ENCODE measurements at places on chromosomes 1 and 21. TPM values are rescaled to one million over a fixed set of nuclear protein-coding genes. Genes with fewer than 3 reads are reported as not detected.

The AMY2A gene
- total RNA-seq: 0.35 TPM

The IFI44L gene
- 193 TPM for total RNA-seq

The IRF6 gene
- 0.10 TPM for total RNA-seq

The ZNF692 gene
- total RNA-seq: 45.3 TPM

The CLEC20A gene
- not detected for total RNA-seq

The OR1C1 gene
- total RNA-seq: not detected

The TNFRSF1B gene
- 87.2 TPM for total RNA-seq

The BNIPL gene
- total RNA-seq: 0.33 TPM

The OR2T29 gene
- 3.4 TPM for total RNA-seq

The TFAP2E gene
- total RNA-seq: 0.93 TPM

The FCRL6 gene
- total RNA-seq: 0.11 TPM

The ATPAF1 gene
- total RNA-seq: 39.6 TPM

The OR6N1 gene
- not detected for total RNA-seq

The PLXNA2 gene
- total RNA-seq: 0.08 TPM

The KRTAP19-3 gene
- not detected for total RNA-seq

The SYCP1 gene
- total RNA-seq: not detected

The IVL gene
- total RNA-seq: 12.1 TPM

The CD164L2 gene
- not detected for total RNA-seq

The CHODL gene
- 0.28 TPM for total RNA-seq

The CFAP45 gene
- 0.93 TPM for total RNA-seq

The ADAR gene
- 292 TPM for total RNA-seq

The SLC6A17 gene
- not detected for total RNA-seq

The CELA2B gene
- total RNA-seq: not detected

The RGSL1 gene
- total RNA-seq: not detected

The NFASC gene
- total RNA-seq: 0.16 TPM

The C1QA gene
- 0.59 TPM for total RNA-seq

The CACNA1S gene
- not detected for total RNA-seq

The FCGR1A gene
- total RNA-seq: not detected

The SYPL2 gene
- total RNA-seq: 0.08 TPM

The RCSD1 gene
- 78.3 TPM for total RNA-seq

The CYYR1 gene
- 0.13 TPM for total RNA-seq

The FAM177B gene
- total RNA-seq: not detected

The LYPD8 gene
- not detected for total RNA-seq
